ENCODE measurements at places on chromosomes 3 and 15. TPM values are rescaled to one million over a fixed set of nuclear protein-coding genes. Genes with fewer than 3 reads are reported as not detected.
A peak's percentile ranks its signal among the peaks of the same experiment; 100 is the strongest.

GRCh38 chr15:25664761-25665160, 198.4 kb downstream of the ATP10A start:
- H3K27me3 ChIP-seq: peaks cover 51% of the 10 kb centered on the region
- no peaks in the 10 kb centered on the region for H3K36me3 ChIP-seq
- H3K4me1 ChIP-seq: peaks cover 4% of the 10 kb centered on the region
- H3K27ac ChIP-seq: no peak overlapping the region
- DNase-seq: no peak

The SEMA3G gene
- 1.5 TPM for total RNA-seq

GRCh38 chr15:33888176-33888575, 80.1 kb upstream of the CHRM5 start:
- H3K27me3 ChIP-seq: no peaks in the 10 kb centered on the region
- no peaks in the 10 kb centered on the region for H3K4me1 ChIP-seq
- no peaks in the 10 kb centered on the region for H3K36me3 ChIP-seq
- DNase-seq: no peak
- no peak overlapping the region for H3K27ac ChIP-seq
- no peak overlapping the region for H3K4me3 ChIP-seq

- peaks cover 4% of the 10 kb centered on the region for H3K36me3 ChIP-seq
- H3K27me3 ChIP-seq: no peaks in the 10 kb centered on the region
- peak overlapping the region; percentile 99 for H3K27ac ChIP-seq
- peak overlapping the region; percentile 96 for H3K4me3 ChIP-seq
- peaks cover 27% of the 10 kb centered on the region for H3K4me1 ChIP-seq
- DNase-seq: no peak
Observed at GRCh38 chr3:56557831-56558170, 826 bp downstream of the CCDC66 start.

- no peak for DNase-seq
- H3K4me1 ChIP-seq: no peaks in the 10 kb centered on the region
- H3K4me3 ChIP-seq: no peak overlapping the region
- H3K36me3 ChIP-seq: no peaks in the 10 kb centered on the region
Observed at GRCh38 chr3:126116526-126116925, 32.6 kb upstream of the SLC41A3 start.

DNA sequence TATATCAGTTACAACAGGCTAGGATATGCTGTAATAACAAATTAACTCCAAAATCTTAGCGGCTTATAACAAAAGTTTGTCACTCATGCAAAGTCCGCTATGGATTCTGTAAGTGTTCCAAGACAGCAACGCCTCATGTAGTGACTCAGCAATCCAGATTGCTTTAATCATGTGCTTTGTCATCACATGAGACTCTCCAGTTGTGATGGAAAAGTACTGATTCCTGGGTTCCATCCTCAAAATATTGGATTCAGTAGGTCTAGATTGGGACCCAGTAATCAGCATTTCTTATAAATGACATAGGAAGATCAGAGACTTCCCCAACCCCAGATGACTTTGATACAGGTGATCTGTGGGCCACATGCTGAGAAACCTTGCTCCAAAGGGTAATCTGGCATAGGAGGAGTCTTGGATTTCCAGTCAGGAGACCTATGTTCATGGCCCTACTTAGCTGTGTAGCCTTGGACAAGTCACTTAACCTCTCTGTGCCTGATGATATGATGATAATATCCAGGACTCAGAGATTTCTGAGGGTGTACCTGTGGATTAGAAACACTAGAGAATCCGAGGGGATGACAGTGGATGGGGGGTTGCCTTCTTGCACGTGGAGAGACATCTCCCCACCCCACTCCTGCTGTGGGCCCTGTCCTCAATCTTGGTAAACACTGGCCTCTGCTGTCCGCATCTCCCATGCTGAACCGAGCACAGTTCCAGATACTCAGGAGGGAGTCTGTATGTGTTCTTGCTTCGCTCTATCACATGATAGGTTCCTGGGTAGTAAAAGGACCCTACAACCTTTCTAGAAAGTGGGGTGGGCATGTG, 65.5 kb downstream of the CORO2B start:
- H3K27ac ChIP-seq: no peak overlapping the region
- no peak for DNase-seq
- H3K36me3 ChIP-seq: no peaks in the 10 kb centered on the region
- peaks cover 3% of the 10 kb centered on the region for H3K4me1 ChIP-seq
- no peak overlapping the region for H3K4me3 ChIP-seq
- H3K27me3 ChIP-seq: peaks cover 15% of the 10 kb centered on the region

The GOLGA8H gene
- not detected for total RNA-seq

- H3K27ac ChIP-seq: no peak overlapping the region
- no peaks in the 10 kb centered on the region for H3K36me3 ChIP-seq
- H3K27me3 ChIP-seq: no peaks in the 10 kb centered on the region
- H3K4me1 ChIP-seq: peaks cover 21% of the 10 kb centered on the region
- H3K4me3 ChIP-seq: no peak overlapping the region
Observed at GRCh38 chr3:31247850-31248562, 284.7 kb upstream of the STT3B start.

- no peak for DNase-seq
- H3K36me3 ChIP-seq: no peaks in the 10 kb centered on the region
- peaks cover 6% of the 10 kb centered on the region for H3K4me1 ChIP-seq
- no peak overlapping the region for H3K27ac ChIP-seq
- no peak overlapping the region for H3K4me3 ChIP-seq
Observed at GRCh38 chr15:41865490-41866055, 26.9 kb downstream of the PLA2G4B start.

The SLC22A14 gene
- 0.23 TPM for total RNA-seq

DNA sequence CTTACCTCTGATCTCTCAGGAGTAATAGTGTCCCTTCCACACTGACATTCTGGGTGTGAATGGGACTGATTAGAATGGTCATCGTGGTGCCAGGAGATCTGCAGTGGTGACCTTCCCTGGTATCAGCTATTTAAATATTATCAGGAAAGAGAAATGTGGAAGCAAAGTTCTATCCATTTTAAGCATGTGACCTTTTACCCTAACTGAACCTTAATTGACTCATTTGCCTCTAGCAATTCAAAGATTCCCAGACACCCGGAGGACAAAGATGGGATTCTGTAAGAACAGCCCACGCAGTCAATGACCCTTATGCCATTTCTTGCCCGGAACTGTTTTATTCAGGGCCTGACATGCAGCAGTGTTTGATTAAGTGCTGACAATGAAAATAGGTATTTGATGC, 10.3 kb downstream of the LIPC start:
- peaks cover 5% of the 10 kb centered on the region for H3K4me1 ChIP-seq
- H3K27ac ChIP-seq: no peak overlapping the region
- no peak overlapping the region for H3K4me3 ChIP-seq
- no peaks in the 10 kb centered on the region for H3K36me3 ChIP-seq
- no peaks in the 10 kb centered on the region for H3K27me3 ChIP-seq

The THSD4 gene
- total RNA-seq: not detected

DNA sequence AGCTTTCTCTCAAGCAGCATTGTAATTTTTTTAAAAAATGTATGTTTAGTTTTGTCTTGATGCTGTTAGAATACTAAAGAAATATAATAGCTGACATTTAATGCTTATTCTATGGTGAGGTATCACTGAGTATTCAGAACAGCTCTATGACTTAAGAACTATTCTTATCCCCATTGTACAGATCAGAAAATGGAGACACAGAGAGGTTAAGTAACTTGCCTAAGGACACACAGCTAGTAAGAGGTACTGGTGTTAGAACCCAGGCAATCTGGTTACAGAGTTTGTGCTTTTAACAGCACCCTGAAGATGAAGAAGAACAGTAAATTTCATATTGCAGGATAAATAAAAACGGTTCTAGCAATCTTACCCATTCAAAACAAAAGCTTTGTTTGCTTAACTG, 15.5 kb downstream of the PLA2G4D start:
- DNase-seq: no peak
- H3K4me3 ChIP-seq: no peak overlapping the region
- H3K36me3 ChIP-seq: no peaks in the 10 kb centered on the region
- no peak overlapping the region for H3K27ac ChIP-seq
- H3K4me1 ChIP-seq: peaks cover 5% of the 10 kb centered on the region

The KNG1 gene
- not detected for total RNA-seq

DNA sequence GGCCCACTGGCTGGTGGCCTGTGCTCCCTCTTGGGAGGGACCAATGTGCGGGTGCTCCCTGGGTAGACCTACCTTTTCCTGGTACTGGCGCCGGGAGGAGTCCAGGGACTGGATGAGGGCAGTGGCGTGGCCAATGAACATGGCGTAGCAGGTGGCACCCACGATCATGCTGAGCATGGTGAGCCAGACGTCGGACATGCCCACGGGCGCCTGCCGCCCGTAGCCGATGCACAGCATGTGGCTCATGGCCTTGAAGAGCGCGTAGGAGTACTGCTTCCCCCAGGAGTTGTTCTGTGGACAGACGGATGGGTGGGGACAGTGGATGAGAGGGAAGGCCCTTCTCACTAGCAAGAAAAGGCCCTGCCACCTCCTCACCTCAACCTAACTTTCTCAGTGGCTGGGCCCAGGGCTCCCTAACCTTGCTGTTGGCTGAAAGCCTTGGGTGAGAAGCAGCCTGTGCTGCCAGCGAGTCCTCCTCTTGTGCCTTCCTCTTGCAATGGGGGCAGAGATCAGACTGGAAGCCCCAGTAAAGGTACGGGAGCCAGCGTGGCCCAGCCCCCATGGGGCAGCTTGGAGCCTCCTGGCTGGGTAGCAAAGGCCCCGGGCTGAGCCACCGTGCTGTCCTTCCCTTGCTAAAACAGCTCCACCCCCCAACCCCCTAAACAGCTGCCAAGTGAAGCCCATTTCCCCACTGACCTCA, 39.1 kb downstream of the HCN4 start:
- H3K27ac ChIP-seq: no peak overlapping the region
- DNase-seq: no peak
- H3K36me3 ChIP-seq: no peaks in the 10 kb centered on the region
- H3K4me1 ChIP-seq: peaks cover 5% of the 10 kb centered on the region
- no peak overlapping the region for H3K4me3 ChIP-seq

GRCh38 chr3:65200310-65200970, 512.6 kb upstream of the ADAMTS9 start:
- H3K27ac ChIP-seq: no peak overlapping the region
- no peaks in the 10 kb centered on the region for H3K4me1 ChIP-seq
- H3K27me3 ChIP-seq: no peaks in the 10 kb centered on the region
- DNase-seq: no peak

The KCNMB3 gene
- total RNA-seq: 1.0 TPM

- H3K36me3 ChIP-seq: peaks cover 5% of the 10 kb centered on the region
- H3K27me3 ChIP-seq: peaks cover 49% of the 10 kb centered on the region
- peaks cover 7% of the 10 kb centered on the region for H3K4me1 ChIP-seq
- no peak within 1 kb of the TSS for H3K27ac ChIP-seq
- no peak for DNase-seq
Observed at GRCh38 chr3:3799173-3800079, at the start of gene LRRN1. TSS of gene LRRN1 (plus strand) at chr3:3799431. CDS start at chr3:3844642, 45,211 bp downstream.

DNA sequence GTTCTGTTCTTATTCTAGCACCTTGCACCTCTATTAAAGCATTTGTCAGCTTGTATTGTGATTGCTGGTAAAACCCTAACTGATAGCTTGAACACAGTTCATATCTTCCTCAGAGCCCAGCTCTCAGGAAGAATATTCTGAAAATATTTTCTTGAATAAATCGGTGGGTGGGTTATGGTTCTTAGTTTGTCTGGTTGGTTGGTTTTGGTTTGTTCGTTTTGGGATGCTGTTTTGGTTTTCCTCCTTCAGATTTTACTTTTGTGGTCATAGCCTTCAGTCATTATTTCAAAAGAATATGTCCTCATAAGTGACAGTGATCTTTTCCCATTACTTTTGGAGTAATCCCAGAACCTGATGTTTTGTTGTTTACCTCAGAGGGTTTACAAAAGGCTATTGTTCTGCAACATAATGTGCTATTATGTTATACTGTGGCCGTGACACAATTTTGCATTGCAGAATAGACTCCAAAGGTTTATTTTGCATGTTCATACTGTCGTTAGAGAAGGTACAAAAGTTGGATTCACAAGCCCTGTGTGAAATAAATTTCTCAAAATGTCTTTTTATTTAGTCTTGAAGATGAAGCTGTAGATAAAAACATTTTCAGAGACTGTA, 2.7 kb upstream of the TMEM87A start:
- no peaks in the 10 kb centered on the region for H3K27me3 ChIP-seq
- peaks cover 31% of the 10 kb centered on the region for H3K4me1 ChIP-seq
- peak overlapping the region; percentile 99 for H3K27ac ChIP-seq
- DNase-seq: no peak
- peaks cover 4% of the 10 kb centered on the region for H3K36me3 ChIP-seq

- H3K4me3 ChIP-seq: no peak overlapping the region
- H3K27me3 ChIP-seq: no peaks in the 10 kb centered on the region
- no peaks in the 10 kb centered on the region for H3K36me3 ChIP-seq
- H3K4me1 ChIP-seq: no peaks in the 10 kb centered on the region
- DNase-seq: no peak
- H3K27ac ChIP-seq: no peak overlapping the region
Observed at GRCh38 chr15:95825671-95826411, 504.7 kb upstream of the NR2F2 start.

The CLEC3B gene
- not detected for total RNA-seq

DNA sequence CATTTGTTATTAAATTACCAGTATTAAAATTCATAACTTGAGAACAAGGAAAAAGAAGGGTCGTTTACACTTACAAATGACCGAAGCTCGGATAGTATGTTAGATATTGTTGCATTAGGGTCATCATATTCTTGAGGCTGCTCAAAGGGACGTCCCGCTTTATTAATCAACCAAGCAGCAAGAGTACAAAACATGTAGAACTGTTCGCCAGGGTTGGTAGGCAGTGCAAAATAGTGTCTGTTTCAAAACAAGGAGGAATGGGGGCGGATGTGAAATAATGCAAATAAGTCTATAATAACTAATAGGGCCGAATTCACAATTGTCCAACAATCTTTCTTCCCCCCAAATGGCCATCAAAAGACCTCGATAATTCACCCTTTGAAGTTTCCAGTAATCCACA, 2.9 kb downstream of the IFT57 start:
- H3K4me3 ChIP-seq: peak overlapping the region; percentile 9
- peak overlapping the region; percentile 100 for H3K27ac ChIP-seq
- peaks cover 3% of the 10 kb centered on the region for H3K36me3 ChIP-seq
- H3K27me3 ChIP-seq: no peaks in the 10 kb centered on the region

GRCh38 chr3:30044515-30044914, 561.9 kb upstream of the TGFBR2 start:
- H3K36me3 ChIP-seq: peaks cover 7% of the 10 kb centered on the region
- peaks cover 3% of the 10 kb centered on the region for H3K4me1 ChIP-seq
- H3K27ac ChIP-seq: no peak overlapping the region
- H3K4me3 ChIP-seq: no peak overlapping the region

The CLDN1 gene
- not detected for total RNA-seq

The QARS1 gene
- total RNA-seq: 214 TPM
